ENCODE measurements at places on chromosomes 7 and 10.
A peak's percentile ranks its signal among the peaks of the same experiment; 100 is the strongest.

- no peak for DNase-seq
These were observed 182.7 kb downstream of the C7orf25 start for GRCh38 chr7:42729053-42729765.

GRCh38 chr10:43981232-43981631 is 332.6 kb upstream of the ZNF32 start:
- DNase-seq = no peak

- DNase-seq = no peak
These were observed 121.6 kb downstream of the CREB5 start for GRCh38 chr7:28533731-28534531.

- no peak for DNase-seq
These were observed 108.5 kb downstream of the ARHGAP12 start for GRCh38 chr10:31820096-31820495.

DNA sequence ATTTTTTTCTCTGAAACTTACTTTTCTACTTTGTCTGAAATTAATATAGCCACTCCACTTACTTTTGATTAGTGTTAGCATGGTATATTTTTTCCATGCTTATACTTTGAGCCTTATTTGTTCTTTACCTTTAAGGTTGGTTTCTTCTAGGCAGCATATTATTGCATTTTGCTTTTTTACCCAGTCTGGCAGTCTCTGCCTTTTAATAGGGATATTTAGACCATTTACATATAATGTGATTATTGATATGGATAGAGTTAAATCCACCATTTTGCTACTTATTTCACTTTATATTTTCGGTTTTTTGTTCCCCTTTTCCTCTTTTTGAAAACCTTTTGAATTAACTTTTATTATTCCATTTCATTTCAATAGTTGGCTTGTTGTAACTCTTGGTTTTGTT is 30.3 kb downstream of the CYP26A1 start:
- no peak for DNase-seq

GRCh38 chr7:116708861-116709260 is 36.9 kb downstream of the MET start:
- no peak for DNase-seq

GRCh38 chr7:25861601-25862260 is 290.3 kb upstream of the NFE2L3 start:
- no peak for DNase-seq

- DNase-seq = no peak
These were observed 219.5 kb downstream of the KIAA1217 start for GRCh38 chr10:24428410-24428782.

GRCh38 chr7:82953324-82954027 is 209.2 kb downstream of the PCLO start:
- no peak for DNase-seq

DNA sequence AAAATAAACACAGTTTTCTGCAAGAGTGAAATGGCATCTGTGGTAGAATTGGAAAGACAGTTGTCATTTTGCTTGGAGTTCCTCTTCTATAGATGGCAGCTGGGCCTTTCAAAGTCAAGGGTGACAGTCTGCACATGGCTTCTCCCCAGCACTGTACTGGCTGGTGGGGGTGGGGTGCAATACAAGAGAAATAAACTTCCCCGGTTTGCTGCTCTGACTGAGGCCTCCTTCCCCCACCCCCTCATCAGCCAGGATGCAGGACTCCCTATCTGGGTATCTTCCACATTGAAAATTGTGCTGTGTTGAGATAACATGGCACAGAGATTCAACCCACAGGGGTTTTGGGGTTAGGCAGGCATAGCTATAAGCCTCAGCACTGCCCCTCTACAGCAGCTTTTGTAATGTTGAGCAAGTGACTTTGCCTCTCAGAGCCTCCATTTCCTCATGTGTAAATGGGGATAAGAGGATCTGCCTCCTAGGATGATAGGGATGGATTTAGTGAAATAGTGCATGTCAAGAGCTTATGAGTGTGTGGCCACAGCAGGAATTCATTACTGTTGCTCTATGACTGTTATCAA is 85.8 kb upstream of the WDR11 start:
- DNase-seq = no peak

GRCh38 chr7:43630482-43630881 is 47.6 kb downstream of the STK17A start:
- no peak for DNase-seq

GRCh38 chr7:115634633-115635032 is 395.9 kb downstream of the TFEC start:
- DNase-seq = no peak

DNA sequence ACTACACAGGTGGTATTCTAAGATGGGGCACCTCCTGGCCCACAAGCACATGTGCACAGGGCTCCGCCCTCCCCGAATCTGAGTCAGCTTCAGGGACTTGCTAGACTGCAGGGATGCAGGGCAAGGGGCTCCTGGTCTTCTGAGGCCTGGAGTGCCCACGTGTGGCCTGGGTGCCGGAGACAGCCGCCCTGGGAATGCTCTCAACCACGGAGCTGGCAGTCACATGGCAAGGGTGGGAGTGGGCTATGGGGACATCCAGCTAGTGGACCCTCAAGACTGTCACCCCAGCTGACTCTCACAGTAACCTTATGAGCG is 42.7 kb downstream of the CFAP46 start:
- DNase-seq = no peak

GRCh38 chr7:134302120-134302519 is 14.6 kb downstream of the SLC35B4 start:
- no peak for DNase-seq

- no peak for DNase-seq
These were observed 215.5 kb downstream of the GATA3 start for GRCh38 chr10:8269976-8270375.

- DNase-seq = no peak
These were observed 199.2 kb upstream of the SEMA3A start for GRCh38 chr7:84393786-84394185.

GRCh38 chr7:2060701-2061100 is 172.0 kb downstream of the MAD1L1 start:
- DNase-seq = no peak

DNA sequence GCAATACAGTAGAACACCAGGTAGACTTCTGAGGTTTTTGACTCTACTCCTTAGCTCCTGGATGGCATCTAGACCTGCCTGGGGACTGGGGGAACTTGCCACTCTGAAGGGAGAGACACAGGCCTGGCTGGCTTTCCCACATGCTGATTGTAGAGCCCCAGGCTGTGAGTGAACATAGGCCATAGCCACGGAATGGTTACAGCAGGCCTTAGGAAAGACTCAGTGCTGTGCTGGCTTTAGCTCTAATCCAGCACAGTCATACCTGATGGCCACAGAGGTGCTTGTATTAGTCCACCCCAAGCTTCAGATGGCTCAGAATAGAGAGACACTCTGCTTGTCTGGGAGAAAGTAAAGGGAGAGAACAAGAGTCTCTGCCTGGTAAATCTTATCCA is 35.0 kb upstream of the ARHGAP12 start:
- DNase-seq = no peak

- no peak for DNase-seq
These were observed 8.6 kb upstream of the TMEM229A start for GRCh38 chr7:124041439-124041838.

DNA sequence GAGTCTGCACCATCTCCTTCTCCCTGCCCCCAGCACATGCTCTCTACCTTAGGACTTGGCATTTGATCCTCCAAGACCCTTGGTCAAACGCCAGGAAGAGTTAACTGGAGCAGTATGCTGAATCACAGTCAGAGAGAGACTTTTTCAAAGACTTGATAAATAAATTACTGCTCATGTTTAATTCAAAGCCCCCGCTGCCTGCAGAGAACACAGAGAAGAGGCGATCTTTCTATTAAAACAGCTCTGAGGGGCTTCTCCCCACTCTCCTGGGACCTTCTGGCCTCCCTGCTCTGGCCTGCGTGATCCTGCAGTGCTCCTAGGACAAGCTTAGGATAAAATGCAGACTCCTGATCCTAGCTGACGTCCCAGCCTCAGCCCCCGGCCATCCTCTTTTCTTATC is 47.8 kb downstream of the NPTX2 start:
- DNase-seq = no peak

DNA sequence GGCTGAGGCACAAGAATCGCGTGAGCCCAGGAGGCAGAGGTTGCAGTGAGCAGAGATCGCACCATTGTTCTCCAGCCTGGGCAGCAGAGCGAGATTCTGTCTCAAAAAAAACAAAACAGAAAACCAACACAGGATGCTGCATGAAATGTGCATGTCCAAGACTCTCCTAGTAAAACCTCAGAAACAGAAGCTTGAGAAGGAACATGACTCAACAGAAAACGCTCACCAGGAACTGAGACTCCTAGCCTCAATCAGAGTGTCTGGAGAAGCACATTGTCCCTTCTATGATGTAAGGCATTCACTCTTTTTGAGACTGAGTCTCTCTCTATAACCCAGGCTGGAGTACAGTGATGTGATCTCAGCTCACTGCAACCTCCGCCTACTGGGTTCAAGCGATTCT is 168.3 kb downstream of the MYOF start:
- DNase-seq = no peak

- no peak for DNase-seq
These were observed 30.0 kb upstream of the SLF2 start for GRCh38 chr10:100882671-100883311.

DNA sequence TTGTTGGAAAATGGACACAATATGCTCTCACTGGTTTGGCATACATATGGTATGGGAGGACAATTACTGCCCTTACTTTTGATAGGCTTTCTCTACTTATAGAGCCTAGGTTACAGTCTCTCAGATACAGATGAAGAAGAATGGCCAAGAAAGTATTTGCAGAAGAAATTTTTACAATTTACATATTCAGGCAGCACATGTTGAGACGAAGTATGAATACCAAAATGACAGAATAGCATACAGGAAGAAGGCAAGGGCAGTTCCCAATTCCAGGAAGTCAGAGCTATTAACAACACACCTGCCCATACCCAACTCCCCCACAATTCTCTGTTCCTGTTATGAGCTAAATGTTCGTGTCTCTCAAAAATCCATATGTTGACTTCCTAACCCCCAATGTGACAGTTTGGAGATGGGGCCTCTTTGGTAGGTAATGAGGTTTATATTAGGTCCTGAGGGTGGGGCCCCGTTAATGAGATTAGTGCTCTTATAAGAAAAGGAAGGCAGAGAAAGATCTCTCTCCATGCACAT is 67.8 kb downstream of the DOCK4 start:
- DNase-seq = no peak

GRCh38 chr7:4706384-4707216 is 24.5 kb downstream of the FOXK1 start:
- DNase-seq = no peak

- DNase-seq = no peak
These were observed 123.7 kb upstream of the AOAH start for GRCh38 chr7:36847946-36848345.

GRCh38 chr10:35822316-35822715 is 180.2 kb upstream of the FZD8 start:
- DNase-seq = peak; percentile 26

DNA sequence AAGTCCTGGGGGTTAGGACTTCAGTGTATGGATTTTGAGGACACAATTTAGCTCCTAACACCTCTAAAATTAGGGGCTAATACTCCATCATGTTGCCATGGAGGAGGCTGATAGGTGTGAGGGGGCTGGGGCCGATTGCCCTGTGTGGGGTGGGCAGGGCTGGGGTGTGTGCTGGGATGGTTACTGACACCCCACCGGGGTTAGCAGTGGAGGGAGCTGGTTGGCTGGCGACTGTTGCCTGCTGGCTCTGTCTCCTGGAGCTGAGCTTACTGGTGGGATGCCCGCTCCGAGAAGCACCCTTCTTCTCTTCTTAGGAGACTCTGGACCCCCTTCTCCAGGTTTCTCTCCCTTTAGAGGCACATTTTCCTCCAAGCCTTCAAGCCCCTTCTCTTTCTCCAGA is 22.2 kb upstream of the SH2D4B start:
- no peak for DNase-seq

DNA sequence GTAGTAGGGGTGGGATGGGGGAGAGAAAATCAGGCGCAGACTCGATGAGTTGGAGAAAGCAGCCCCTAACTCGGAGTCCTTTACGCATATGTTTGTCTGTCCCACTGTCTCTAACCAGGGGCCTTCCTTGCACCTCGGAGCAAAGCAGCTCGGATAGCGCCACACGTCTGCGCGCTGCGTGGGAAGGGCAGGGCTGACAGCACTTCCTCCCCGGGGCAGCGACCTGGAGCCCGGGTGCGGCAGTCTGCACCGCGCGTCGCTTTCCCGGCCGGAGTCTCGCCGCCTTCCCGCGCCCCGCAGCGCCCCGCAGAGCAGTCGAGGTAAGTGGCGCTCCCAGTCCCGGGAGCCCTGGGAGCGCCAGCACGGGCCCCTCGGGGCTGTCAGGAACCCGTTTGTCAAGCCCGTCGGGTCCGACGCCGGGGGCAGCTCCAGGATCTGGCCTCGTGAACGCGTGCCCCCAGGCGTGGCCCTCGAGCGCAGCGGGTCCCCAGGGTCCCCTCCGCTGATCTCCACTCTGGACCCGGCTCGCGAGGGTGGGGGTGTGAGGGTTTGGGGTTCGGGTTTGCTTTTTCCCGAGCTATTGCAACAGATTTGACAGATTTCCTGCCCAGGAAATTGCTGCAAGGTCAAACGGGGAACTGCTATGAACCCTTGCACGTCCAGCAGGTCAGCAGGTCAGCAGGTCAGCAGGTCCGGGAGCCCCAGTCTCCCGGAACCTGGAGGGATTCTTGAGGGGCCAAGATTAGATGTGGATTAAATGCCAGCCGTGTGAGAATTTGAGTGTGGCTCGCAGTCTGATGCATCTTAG is 597 bp downstream of the APBB1IP start:
- DNase-seq = no peak

GRCh38 chr7:128155100-128155740 is 85.9 kb upstream of the LEP start:
- no peak for DNase-seq

DNA sequence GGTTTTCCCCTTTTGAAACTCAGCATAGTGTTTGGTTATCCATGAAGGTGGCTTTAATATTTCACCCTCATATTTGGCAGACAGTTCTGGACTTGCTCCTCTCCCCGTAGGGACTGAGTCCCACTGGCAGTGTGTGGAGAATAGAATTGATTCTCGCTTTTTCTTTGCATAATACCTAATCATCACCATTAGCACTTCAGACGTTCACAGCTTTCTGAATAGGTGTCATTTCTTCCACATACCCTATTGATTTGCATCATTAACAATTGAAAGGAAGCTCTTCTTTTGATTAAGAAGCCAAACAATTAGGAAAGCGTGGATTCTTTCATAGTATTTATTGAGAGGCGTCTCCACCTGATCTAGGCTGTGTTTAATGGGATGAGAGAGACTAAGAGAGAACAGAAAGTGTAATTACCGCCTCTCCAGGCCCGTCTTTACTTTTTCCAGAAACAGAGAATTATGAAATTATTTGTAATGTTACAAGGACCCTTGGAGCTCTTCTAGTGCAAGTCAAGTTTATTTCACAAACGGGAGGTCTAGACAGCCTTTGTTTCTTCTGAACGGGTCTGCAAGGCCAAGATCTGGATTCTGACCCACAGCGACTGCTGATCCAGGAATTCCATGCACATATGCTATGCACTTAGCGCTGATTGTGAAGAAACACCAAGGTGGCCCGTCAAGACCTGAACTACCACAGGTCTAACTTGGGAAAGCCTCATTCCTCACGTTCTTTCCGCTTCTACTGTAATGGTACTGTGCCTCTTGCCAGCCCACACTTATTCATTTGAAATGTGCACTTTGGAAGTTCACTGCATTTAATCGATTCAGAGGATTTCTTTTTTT is 249.9 kb upstream of the C7orf33 start:
- DNase-seq = no peak

GRCh38 chr10:35540296-35541164 is 64.6 kb upstream of the GJD4 start:
- no peak for DNase-seq

- DNase-seq = no peak
These were observed 45.0 kb downstream of the AFAP1L2 start for GRCh38 chr10:114359041-114359952.

GRCh38 chr7:8152489-8153192 is 109.3 kb downstream of the ICA1 start:
- DNase-seq = no peak

All from kidney epithelial cell (primary cell).